ENCODE measurements at places on chromosomes 5 and 9.

- no peak for DNase-seq
Measured at GRCh38 chr5:138128334-138128733, 10.9 kb downstream of the NME5 start.

DNA sequence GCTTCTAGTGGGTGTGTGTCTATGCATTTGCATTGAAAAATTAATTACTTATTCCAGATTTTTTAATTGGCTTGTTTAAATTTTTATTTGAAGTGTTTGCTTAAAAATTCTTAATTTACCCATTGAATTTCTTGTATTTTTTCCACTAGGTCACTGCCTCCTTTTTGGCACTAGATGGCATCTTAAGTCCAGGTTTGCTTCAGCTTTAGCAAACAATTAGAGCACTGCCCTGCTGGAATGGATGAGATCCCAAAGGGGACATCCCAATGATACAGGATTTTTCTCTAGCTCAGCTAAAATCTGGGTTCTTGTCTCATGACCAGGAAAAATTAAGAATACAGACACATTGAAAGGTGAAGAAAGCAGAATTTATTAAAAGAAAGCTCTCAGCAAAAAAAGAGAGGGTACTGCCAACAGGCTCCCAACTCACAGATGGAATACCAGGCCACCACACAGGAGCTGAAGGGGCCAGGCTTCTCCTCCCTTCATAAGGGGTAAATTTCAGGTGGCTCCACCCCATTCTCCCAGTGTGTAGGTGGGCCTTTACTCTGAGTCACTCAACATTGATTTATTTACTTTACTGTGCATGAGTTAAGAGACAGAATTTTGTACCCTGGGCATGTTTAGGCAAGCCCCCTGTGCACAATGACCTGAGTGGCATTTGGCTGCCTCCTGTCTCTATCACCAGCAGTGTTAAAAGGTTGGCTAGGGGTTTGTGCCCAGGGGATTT, 532.4 kb downstream of the ANXA1 start:
- no peak for DNase-seq

- no peak for DNase-seq
Measured at GRCh38 chr9:14218253-14218652, 95.7 kb downstream of the NFIB start.

GRCh38 chr5:134106991-134107701, 7.3 kb upstream of the TCF7 start:
- no peak for DNase-seq

DNA sequence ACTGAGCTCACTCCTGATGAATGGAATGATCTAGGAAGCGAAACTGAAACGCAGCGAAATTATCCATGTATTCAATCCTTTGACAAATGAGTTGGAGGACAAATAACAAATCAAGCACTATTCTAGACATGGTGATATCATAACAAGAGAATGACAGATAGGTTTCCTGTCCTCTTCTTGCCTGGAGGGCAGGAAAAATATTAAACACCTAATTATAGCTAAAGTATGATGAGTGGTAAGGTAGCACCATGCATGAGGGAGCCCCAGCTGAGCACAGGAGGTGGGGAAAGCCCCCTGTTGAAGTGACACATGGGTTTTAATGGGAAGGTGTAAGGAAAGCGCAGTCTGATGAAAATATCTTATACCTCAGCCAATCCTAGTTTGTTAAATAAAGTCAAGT, 225.2 kb downstream of the NPR3 start:
- no peak for DNase-seq

Measured in activated naive CD8-positive, alpha-beta T cell treated with anti-CD3 and anti-CD28 coated beads, Interleukin-2, amount 50 U/mL, for 24 hours (primary cell).